ENCODE measurements at places on chromosomes 12 and 14.

GRCh38 chr12:120767071-120768024 is 41.7 kb downstream of the ACADS start:
- no peak for DNase-seq

DNA sequence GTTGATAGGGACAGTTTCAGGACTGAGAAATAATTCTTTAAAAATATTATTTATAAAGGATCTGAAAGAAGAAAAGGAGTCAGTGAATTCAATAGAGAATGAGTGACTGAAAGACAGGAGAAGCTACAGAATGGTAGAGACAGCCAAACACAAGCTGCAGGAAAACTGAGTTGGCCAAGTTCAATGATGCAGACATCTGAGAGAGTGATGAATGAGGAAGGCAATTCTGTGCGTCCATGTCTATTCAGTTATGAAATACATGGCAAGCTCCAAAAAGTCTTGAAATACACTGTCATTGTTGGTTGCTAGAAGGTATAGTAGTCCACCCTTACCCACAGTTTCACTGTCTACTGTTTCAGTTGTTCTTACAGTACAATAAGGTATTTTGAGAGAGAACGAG is 6.8 kb downstream of the LRRC74A start:
- no peak for DNase-seq

DNA sequence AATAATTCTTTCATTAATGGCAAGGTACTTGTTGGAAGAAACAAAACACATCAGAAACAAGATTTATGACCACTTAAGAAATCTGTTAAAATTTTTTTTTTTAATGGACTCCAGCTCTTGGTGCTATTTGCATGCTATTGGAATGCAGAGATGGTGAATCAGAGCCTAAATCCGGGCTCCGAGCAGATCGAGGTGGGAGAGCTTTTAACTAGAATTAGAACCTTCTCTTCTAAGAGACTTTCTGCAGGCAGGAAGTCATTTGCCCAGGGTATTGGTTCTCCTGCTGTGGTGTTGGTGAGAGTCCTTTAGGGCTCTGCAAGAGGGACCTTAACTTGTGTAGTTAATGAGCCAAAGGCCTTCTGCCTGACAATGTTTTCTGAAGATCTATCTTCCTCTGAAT is 419.4 kb downstream of the SNAPC1 start:
- no peak for DNase-seq

GRCh38 chr12:120466560-120467315 is 2.8 kb downstream of the SRSF9 start:
- DNase-seq = no peak

- no peak for DNase-seq
Measured at GRCh38 chr14:65415613-65416012, 3.1 kb downstream of the FUT8 start.

DNA sequence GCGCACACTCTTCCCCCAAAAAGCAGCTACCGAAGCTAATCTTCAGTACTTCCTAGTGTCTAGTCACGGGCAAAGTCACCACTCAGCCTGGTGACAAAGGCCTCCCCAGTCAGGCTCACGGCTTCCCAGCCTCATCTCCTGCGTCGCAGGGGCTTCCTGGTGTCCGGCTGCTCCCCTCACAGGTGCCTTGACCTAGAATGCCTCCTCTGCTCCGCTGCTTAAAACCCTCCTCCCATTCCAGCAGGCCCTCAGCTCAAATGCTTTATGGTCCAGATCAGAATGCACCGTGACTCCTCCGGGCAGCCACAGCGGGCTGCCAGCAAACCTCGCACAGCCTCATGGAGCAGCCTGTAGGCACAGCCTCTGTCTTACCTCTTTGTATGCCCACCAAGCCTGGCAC is 53.1 kb downstream of the PRIMA1 start:
- no peak for DNase-seq

GRCh38 chr12:15863984-15864383 is 18.2 kb upstream of the STRAP start:
- no peak for DNase-seq

DNA sequence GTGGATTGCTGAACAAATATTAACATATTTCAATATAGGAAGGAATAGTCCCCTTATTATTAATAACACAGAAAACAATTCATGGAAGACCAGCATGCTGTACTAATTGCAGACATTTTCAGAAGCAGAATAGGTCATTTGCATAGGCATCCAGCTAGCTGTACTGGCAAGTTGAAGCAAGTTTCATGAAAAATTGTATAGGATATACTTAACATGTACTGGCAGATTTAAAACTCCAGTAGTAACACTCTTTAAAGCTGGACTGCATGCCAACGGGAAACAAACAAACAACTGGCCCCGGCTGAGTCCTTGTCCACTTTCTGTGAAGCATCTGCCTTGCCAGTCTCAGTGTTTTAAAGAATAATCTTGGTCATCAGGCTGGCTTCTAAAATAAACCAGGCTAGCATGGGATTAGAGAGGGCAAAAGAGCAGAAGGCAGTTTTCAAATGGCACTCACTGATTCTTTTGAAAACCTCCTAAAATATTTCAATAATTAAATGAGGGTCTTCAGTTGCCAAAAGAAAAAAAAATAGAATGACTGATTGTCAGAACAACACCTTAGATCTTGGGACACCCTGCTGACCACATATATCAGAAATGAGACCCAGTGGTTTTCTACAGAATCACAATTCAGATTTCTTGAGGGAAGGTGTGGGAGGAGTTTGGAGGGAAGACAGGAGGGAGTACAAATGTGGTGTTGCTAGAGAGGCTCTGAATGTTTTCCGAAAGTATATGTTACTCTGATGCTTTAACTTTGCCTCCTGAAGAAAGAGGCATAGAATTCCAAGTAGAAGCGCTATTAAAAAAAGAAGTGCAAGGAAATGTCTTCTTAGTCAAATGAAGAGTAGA is 122.5 kb upstream of the KRAS start:
- DNase-seq = no peak

GRCh38 chr14:23881282-23881681 is 72.3 kb upstream of the DHRS4 start:
- DNase-seq = no peak

- DNase-seq = no peak
Measured at GRCh38 chr12:28253161-28253641, 62.9 kb downstream of the CCDC91 start.

GRCh38 chr12:31687101-31687527 is 27.6 kb downstream of the ETFBKMT start:
- no peak for DNase-seq

DNA sequence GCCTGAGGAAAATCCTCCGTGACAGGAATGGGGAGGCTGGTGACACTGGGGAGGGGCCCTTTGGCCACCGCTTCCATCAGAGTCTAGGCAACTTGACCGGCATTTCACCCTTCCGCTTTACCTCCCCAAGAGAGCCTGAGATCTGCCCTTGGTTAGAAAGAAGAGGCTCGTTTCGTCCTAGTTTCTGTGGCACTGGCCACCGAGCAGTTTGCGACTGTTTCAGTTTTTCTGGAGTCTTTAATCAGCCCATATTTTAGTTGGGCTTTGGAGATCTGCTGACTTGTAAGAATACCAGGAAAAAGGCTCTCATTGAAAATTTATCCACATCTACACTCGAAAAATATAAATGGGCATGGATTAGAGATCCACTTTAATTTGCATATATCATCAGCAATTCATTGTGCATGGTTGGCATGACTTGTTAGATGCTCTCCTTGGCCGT is 414 bp upstream of the ANKS1B start:
- no peak for DNase-seq

DNA sequence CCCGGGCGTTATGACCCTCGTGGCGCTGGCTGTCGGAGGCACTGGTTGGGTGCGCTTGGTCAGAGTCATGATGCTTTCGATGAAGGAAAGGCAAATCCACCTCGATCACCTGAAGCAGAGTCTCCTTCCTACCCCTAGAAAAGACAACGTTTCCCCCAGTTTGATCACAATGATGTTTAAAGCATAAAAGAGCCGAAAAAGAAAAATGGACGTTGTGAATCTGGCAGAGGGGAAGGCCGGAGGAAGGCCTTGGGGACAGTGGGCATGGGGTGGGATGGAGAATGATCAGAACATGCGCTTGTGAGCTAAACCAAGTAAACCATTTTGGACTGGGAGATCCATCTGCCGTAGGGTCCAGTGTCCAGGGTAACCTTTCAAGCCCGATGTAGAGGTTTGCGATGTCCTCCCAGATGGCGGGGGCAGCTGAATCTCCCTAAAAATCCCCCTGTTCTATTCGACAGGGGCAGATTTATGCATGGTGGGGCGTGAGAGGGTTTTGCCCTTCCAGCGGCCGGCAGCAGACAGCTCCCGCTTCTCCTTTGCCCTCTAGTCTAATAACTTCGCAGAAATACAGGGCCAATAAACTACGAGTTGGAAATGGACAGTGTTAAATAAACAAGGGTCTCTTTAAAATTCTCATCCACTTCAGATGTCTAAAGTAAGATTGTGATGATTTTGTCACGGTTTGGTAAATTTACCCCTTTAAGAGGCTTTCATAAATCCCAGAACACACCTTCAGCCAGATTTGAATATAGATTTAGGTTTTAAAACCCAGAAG is 2.3 kb upstream of the OTX2 start:
- no peak for DNase-seq

GRCh38 chr12:32754111-32754510 is 1.6 kb downstream of the YARS2 start:
- no peak for DNase-seq

GRCh38 chr14:35578639-35579038 is 44.7 kb downstream of the INSM2 start:
- no peak for DNase-seq

- no peak for DNase-seq
Measured at GRCh38 chr12:2608608-2608945, 186.2 kb upstream of the FKBP4 start.

All from NCI-H2029 treated with DMSO at 0.1 percent for 48 hours (cell line).